ENCODE measurements at places on chromosomes 2 and 18. TPM values are rescaled to one million over a fixed set of nuclear protein-coding genes. Genes with fewer than 3 reads are reported as not detected.

Gene ANKRD62
- not detected for total RNA-seq

Gene FKBP7
- 1.3 TPM for total RNA-seq

Gene C2orf72
- total RNA-seq = 105 TPM

- no peaks in the 10 kb centered on the region for H3K4me1 ChIP-seq
- no peak for DNase-seq
- no peak overlapping the region for H3K4me3 ChIP-seq
- no peaks in the 10 kb centered on the region for H3K36me3 ChIP-seq
- no peak overlapping the region for H3K27ac ChIP-seq
Observed at GRCh38 chr2:147575106-147575505, 269.7 kb upstream of the ACVR2A start.

DNA sequence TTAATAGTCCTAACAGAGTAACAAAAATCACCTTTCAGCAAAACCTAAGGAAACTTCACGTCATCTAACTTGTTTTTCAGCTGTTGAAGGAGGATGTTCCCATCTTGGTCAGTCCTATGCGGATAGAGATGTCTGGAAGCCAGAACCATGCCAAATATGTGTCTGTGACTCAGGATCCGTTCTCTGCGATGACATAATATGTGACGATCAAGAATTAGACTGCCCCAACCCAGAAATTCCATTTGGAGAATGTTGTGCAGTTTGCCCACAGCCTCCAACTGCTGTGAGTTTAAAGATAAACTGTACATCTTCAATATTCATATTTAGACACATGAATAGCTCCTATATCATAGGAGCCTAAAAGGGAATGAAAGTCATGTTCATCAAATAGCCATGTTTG lies 10.5 kb downstream of the COL3A1 start:
- H3K36me3 ChIP-seq = no peaks in the 10 kb centered on the region
- no peak for DNase-seq
- no peak overlapping the region for H3K4me3 ChIP-seq
- no peaks in the 10 kb centered on the region for H3K4me1 ChIP-seq
- no peak overlapping the region for H3K27ac ChIP-seq
- no peaks in the 10 kb centered on the region for H3K27me3 ChIP-seq

Data from Caco-2 (cell line).